CD4-positive, alpha-beta T cell treated with Interleukin-6 for 4 hours (primary cell): ENCODE measurements at places on chromosomes 4 and X.

- DNase-seq, result no peak
Measured at GRCh38 chrX:123138473-123138872, 45.6 kb upstream of the GRIA3 start.

DNA sequence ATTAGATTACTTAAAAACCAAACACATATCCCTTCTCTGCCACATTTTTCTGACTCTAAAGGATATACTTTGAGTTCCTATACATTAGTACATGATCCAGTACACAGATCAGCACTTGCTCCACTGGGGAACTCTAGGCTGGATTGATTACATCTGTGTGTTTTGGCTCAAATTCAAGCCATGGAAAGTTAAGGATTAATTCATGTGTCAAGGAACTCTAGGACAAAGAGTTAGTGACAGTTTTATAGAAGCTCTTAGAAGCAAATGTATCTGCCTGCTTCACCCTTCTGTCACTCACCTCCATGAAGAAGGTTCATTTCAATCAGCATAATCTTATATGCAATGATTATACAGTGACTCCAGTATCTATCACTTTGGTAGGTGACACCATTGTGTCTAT lies 43.2 kb downstream of the SCFD2 start:
- DNase-seq, result no peak

DNA sequence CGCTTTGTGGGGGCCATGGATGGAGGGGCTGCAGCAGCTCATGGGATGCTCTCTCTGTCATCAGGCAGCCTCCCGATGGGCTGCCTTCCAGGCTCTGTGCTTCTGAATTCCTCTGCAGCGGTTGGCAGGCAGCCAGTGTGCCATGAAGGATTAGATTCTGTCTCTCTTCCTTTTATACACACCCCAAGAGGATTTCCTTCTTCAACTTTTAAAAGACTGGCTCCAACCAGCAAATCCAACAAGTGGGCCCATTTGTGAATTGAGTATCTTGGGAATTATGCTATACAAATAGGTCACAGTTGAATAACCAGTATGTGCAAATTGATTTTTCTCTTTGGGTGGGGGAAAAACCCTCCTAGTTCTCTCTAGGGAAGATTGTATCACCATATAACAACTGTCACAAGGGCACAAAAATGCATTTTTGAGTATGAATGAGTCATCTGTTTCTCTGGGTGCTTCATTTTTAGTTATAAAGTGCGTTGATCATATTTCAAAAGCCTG lies 96.8 kb upstream of the FAT1 start:
- DNase-seq, result no peak

GRCh38 chr4:138501614-138502013 lies 259.5 kb upstream of the SLC7A11 start:
- DNase-seq, result no peak

GRCh38 chrX:42597481-42597880 lies 180.5 kb downstream of the PPP1R2C start:
- DNase-seq, result no peak
